ENCODE measurements at places on chromosomes 5 and 9.

- DNase-seq = no peak
Observed at GRCh38 chr9:109109967-109110328, 9.8 kb downstream of the TMEM245 start.

DNA sequence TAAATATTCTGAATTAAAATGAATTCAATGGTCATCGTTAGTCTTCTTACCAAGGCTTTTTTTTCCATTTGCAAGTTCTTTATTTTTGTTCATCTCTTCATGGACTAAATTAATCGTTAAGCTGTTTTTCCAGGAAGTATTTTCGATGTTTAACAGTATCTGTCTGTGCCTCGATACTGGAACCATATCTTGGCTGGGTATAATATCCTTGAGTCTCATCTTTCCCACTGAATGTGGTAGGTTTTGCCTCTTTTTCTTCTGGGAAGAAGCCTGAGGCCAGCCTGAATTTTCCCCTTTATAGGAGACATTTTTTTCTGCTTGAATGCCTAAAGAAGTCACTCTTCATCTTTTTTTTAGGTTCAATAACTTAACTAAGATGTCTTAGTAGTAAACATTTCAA, 4.0 kb upstream of the SEPTIN8 start:
- no peak for DNase-seq

- no peak for DNase-seq
Observed at GRCh38 chr5:146765089-146765832, 113.3 kb downstream of the PPP2R2B start.

GRCh38 chr5:7016999-7017747, 303.9 kb downstream of the TENT4A start:
- no peak for DNase-seq

DNA sequence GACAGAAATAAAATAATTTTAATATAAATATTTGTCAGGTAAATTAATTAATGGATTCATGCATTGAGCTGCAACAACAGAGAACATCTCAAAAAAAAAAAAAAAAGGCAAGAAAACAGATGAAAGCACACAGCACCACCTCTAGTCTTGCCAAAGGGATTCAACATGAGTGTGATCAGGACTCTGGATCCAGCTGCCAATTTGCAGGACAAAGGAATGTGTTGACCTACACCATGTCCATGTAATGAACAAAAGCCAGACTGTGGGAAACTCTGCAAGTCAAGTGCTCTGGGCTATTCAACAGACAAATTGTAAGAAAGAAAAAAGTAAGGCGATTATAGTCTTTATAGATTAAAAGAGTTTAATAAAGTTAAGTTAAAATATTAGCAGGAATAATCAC, 769.3 kb downstream of the TLR4 start:
- DNase-seq = no peak

DNA sequence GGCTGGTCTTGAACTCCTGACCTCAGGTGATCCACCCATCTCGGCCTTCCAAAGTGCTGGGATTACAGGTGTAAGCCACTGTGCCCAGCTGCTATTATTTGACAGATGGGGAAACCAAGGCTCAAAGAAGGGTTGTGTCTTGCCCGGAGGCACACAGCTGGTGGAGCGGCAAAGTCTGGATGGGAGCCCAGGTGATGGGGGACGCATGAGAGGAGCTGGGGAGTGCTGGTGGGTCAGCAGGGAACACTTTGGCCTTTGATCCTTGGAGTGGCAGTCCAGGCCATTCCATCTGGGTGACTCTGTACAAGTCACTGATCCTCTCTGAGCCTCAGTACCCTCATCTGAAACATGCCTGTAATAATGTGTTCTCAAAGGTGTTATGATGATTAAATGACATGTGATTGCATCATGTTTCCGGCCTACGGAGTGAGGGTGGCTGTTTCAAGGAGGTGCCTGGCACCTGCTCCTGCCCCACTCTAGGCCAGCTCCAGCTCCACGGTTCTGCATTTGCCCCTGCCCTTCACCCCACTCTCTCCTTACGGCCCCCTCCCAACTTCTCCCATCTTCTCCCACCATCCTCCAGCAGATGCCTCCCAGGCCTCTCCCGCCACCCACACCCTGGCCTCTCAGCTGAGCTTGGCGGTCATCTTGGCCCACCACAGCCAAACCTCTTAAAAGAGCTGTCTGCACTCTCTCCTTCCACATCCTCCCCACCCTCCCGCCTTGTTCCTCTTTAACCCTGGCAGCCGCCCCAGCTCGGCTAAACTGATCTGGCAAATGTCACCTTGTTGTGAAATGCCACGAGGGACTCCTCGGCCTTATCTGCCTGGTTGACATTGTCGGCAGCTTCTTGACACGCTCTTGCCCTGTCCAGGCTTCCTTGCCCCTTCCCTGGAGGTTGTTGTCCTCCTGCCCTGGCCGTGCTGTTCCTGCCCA, 5.5 kb upstream of the DBN1 start:
- no peak for DNase-seq

DNA sequence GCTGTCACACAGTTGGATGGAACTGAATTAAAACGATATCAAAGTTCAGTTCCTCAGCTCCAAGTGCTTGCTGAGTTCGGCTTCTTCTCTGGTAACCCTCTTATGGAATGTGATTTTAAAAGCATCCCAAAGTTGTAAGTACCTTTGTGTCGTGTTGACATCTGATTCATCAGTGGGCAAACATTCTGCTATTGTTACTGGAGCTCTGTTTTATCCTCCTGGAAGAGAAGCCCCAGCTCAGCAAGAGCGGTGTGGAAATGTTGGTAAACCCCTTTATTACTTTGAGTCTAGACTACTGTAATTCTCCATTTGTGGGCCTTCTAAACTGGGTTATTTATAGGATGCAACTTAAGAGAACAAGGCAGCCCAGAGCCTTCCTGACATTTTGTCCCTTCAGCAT, 699.3 kb upstream of the WWC1 start:
- no peak for DNase-seq

DNA sequence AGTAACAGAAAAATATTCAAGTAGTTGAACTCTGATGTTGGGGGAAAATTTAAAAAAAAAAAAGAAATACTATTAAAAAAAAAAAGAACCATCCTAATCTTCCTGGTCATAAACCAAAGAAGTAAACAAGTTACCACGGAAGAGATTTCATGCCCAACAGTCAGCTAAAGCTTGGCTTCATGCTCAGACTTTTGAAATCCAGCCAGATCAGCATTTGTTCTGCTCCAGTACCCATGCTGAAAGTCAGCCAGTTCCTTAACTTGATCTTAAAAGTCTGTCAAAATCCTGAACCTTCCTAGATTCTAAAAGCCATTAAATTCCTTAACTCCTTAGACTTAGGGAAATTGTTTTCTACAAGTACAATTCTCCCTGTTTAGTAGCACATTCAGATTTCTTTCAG, 908.7 kb upstream of the CDH9 start:
- no peak for DNase-seq

DNA sequence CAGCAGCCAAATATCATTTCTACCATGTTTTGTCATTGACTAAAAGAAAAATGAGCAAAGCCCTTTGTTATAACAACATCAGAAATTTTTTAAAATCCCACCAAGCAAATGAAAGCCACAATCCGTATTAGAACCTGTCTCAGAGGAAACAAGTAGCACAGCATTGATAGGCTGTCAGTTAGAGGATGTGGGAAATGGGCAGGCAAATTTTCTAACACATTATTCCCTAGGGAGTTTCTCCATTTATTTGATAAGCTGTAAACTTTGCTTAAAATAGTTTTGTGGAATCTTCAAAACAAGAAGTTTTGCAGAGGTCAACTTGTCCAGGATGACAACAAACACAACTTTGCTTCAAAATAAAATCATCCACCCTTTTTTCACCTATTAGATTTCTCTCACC, 53.6 kb upstream of the APC start:
- DNase-seq = no peak

DNA sequence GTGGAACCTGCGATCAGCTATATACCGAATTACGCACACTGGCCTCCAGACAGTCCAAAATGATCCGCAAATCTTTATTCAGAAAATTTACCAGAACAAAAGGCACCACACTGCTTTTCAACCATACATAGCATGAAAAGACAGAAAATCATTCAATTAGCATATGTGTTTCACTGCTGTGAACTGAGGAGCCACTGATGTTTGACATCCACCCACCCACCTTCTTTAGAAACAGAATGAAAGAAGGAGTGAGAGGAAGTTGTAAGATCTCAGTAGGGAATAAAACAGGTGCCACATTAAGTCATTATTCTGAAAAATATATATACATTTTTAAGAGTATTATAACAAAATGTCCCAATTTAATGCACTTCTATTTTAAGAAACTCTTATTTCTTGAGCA, 156.8 kb downstream of the NFIB start:
- DNase-seq = no peak

DNA sequence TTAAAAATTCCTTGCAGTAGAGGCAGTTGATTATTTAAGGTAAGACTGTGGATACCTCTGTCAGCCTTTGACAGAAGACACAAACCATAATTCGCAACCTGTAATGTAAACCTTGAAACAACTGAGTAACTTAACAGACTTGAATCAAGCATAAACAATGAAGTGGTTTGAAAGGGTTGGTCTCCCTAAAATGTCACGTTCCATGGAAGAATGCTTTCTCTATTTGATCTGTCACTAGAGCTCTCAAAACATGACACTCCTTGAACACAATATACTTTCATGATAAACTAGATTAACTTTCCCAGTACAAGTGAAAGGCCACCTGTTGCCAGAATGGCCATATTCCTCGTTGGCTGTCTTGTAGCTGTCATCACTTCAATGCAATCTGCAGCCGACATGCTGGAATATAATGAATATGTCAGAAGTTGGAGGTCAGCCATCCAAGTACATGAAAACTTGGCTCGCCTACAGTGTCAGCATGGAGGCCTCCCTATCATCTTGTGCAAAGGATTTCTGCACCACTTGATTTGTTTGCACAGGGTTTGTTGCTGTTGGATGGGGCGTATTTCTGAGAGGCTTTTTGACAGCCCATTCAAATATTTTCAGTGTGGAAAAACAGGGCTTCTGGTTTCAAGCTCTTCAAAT, 228.0 kb downstream of the TLE4 start:
- no peak for DNase-seq

- DNase-seq = no peak
Observed at GRCh38 chr5:145960848-145961600, 24.6 kb downstream of the SH3RF2 start.

DNA sequence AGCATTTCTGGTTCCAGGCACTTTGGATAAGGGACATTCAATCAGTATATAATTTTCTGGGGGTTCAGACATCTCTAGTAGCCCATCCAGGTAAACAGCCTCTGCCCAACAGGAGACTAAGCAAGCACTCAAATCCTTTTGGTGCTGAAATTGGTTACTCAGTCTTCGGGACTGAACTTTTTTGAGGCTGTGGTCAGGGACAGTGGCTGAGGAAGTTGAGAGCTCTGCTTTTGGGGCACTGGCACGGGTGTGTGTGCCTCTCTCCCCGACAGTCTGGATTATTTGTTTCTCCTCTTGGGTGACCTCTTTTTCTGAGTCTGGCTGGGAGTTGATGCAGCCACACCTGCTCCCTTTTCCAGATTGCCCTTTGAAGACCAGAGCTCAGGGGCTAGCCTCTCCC, 47.6 kb downstream of the ACER2 start:
- no peak for DNase-seq

DNA sequence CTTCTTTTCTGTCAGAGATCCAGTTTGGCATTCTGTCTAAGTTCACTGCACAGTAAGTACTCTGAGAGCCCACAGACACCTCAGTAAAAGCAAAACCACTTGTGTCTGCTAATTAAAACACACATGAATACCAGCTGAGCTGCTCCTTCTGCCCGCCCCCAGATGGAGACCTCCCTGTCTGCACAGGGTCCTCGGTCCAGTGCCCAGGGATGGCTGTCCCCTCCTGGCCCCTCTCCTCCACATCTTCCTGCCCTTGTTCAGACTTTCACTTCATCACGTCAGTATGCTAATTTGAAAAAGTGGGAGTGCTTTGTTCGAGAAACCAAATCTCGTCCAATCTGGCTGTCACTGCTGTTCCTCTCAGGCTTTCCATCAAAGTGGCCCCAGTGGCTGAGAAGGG, 43.5 kb downstream of the LIX1 start:
- no peak for DNase-seq

- DNase-seq = peak; percentile 81
Observed at GRCh38 chr5:37839407-37840052, at the start of gene GDNF. Gene GDNF (minus strand): TSS chr5:37840041. CDS start chr5:37834796, 5,245 bp downstream.

GRCh38 chr9:70554881-70555280, 140.4 kb upstream of the KLF9 start:
- DNase-seq = no peak

DNA sequence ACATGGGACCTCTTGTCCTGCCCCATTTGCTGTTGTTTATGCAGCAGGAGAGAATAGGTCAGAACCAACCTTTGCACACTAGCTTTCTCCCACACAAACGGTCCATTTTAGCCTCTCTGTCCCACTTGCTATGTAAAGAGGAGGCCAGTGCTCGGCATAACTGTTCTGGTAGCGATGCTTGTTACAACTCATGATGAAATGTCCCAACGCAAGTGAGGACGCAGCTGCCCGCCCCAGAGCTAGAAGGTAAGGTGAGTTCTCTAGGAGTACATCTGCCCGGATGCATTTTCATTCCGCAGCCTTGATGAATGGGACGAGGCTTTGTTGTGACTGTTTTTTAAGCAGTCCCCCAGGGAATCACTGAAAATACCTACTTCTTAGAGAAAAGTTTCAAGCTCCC, 14.1 kb downstream of the S1PR3 start:
- DNase-seq = no peak
